ENCODE measurements at places on chromosomes 4 and X. TPM values are rescaled to one million over a fixed set of nuclear protein-coding genes. Genes with fewer than 3 reads are reported as not detected.

DNA sequence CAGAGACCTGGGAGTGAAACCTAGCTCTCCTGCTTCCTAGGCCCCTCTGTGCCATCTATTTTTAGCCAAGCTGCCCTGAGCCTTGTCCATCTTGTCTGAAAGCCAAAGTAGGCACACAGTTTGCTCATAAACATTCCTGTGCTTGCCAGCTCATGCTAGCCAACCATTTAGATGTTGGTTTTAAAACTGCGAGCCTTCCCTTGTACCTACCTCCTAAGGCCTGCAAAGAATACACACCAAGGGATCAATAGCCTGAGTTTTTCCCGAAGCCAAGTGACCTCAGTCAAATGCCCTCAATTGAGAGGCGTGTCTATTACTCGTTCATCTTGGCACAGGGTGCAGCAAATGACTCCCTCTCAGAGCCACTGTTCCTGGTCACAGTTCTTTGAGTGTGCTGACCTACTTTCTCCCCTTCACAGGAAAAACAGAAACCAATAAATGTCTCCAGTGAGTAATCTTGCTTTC, 48.5 kb downstream of the ZCCHC12 start:
- DNase-seq = no peak
- H3K36me3 ChIP-seq = no peaks in the 10 kb centered on the region
- peak overlapping the region; percentile 58 for H3K27ac ChIP-seq
- H3K27me3 ChIP-seq = no peaks in the 10 kb centered on the region

GRCh38 chr4:145822581-145822980, 116.0 kb downstream of the ZNF827 start:
- H3K27ac ChIP-seq = no peak overlapping the region
- DNase-seq = no peak
- H3K4me3 ChIP-seq = no peak overlapping the region

DNA sequence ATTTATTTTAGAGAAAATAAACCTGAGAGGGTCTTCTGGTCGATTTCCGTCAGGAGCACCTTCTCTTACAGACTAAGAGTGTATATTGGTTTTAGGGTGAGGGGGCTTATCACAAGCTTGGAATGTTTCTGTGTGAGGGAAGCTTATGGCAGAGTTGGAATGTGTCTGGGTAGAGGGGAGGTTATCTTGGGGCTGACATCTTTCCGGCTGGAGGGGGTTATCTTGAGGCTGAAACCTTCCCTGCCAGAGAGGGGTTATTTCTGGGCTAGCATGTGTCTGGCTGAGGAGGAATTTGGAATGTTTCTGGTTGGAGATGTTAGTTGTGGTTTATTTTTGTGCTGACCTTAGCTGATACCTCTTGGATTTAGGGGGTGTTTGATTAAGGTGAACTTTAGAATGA, 1312.1 kb downstream of the ADGRL3 start:
- no peak overlapping the region for H3K27ac ChIP-seq
- no peak overlapping the region for H3K4me3 ChIP-seq
- H3K36me3 ChIP-seq = no peaks in the 10 kb centered on the region
- H3K4me1 ChIP-seq = no peaks in the 10 kb centered on the region

GRCh38 chrX:136546371-136546781, 14.4 kb downstream of the VGLL1 start:
- no peaks in the 10 kb centered on the region for H3K36me3 ChIP-seq
- H3K4me1 ChIP-seq = no peaks in the 10 kb centered on the region
- H3K4me3 ChIP-seq = no peak overlapping the region
- no peak for DNase-seq
- H3K27me3 ChIP-seq = no peaks in the 10 kb centered on the region
- H3K27ac ChIP-seq = no peak overlapping the region

- H3K36me3 ChIP-seq = no peaks in the 10 kb centered on the region
- H3K27me3 ChIP-seq = peaks cover 8% of the 10 kb centered on the region
- no peak overlapping the region for H3K27ac ChIP-seq
- H3K4me1 ChIP-seq = peaks cover 4% of the 10 kb centered on the region
Measured at GRCh38 chrX:152904151-152905080, 6.5 kb downstream of the ZNF185 start.

DNA sequence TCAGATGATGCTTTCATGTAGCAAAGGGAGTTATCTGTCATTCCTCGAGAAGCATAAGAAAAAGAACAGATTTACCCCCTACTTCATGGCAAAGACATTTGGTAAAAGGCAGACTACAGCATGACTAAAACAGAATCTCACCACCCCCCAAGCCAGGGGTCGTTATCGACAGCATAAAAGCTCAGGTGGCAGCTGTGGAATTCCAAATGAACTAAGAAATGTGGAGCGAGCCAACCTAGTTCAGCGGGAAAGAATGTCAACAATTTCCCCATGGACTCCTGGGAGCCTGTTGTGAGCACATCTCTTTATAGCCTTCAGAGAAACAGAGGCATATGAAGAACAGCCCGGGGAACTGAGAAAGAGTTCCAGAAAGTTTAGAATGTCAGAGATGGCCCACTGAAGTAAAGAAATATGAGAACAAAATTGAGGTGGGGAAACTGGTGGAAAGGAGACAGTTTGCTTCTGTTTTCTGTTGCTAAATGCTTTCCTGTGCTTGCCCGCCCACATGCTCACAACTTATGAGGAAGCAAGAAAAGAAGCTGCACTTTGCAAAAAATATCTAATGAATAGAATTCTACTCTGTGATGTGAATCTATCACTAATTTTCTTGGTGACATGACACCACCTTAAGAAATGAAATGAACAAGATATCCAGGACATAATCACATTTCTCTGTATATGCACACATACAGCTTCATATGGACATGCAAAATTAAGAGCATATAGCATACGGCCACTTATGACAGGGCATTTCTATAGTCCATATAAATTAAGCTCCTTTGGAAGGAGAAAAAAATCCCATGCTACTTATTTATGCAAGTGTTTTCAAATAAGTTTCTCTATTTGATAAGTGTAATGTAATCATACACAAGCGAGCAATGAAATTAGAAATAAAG, 135.3 kb upstream of the MID1 start:
- no peaks in the 10 kb centered on the region for H3K27me3 ChIP-seq
- H3K4me1 ChIP-seq = peaks cover 21% of the 10 kb centered on the region
- H3K4me3 ChIP-seq = peak overlapping the region; percentile 10

- H3K36me3 ChIP-seq = no peaks in the 10 kb centered on the region
- no peak within 1 kb of the TSS for H3K27ac ChIP-seq
- H3K4me3 ChIP-seq = peak within 1 kb of the TSS; percentile 41
- peaks cover 43% of the 10 kb centered on the region for H3K27me3 ChIP-seq
Measured at GRCh38 chr4:143700416-143701352, at the start of gene FREM3. FREM3 (minus strand) TSS chr4:143700675; CDS start chr4:143700675, 0 bp downstream.

- no peaks in the 10 kb centered on the region for H3K36me3 ChIP-seq
- peaks cover 4% of the 10 kb centered on the region for H3K4me1 ChIP-seq
- H3K4me3 ChIP-seq = no peak overlapping the region
- H3K27me3 ChIP-seq = no peaks in the 10 kb centered on the region
- no peak overlapping the region for H3K27ac ChIP-seq
- no peak for DNase-seq
Measured at GRCh38 chr4:82097504-82097903, 276.3 kb downstream of the HNRNPD start.

- no peaks in the 10 kb centered on the region for H3K27me3 ChIP-seq
- peak overlapping the region; percentile 87 for H3K27ac ChIP-seq
- peaks cover 47% of the 10 kb centered on the region for H3K4me1 ChIP-seq
- no peaks in the 10 kb centered on the region for H3K36me3 ChIP-seq
- no peak for DNase-seq
Measured at GRCh38 chrX:153728095-153728494, 3.4 kb downstream of the ABCD1 start.

DNA sequence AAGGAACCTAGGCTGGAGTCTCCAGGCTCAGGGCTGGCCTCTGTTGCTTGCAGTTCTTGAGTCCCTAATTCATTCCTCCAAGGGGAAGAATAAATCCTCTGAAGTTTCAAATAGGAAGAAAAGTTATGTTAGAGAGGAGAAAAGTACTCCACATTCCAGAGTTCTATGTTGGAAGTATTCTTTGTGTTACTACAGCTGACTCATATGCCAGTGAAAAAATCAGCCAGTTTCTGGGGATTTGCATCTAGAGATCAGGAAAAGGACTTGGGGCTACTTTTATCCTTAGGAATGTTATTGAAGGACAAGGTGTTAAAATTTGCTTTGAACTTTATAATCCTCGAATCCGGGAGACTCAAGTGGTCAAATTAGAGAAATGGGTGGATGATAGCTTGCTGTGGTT, 11.7 kb upstream of the NUDT9 start:
- no peaks in the 10 kb centered on the region for H3K4me1 ChIP-seq
- no peaks in the 10 kb centered on the region for H3K27me3 ChIP-seq
- no peak overlapping the region for H3K27ac ChIP-seq
- no peak for DNase-seq
- no peaks in the 10 kb centered on the region for H3K36me3 ChIP-seq
- no peak overlapping the region for H3K4me3 ChIP-seq

DNA sequence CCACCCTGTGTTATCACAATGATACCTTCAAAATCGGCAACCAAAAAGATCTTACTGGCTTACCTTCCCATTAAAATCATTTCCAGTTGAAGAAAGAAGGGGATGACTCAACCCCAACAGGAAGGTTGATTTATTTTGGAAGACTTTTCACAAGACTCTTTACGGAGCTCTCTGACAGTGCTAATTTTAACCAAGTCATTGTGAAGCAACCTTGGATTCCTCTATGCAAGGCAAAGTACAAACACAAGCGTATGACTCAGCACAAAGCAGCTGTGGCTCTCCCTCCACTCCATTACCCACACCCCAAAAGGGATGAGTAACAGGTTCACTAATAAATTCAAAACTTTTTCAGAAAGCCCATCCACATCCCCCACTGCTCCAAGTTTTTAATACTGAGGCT, 213.8 kb upstream of the FGF13 start:
- H3K27me3 ChIP-seq = no peaks in the 10 kb centered on the region
- DNase-seq = no peak
- no peaks in the 10 kb centered on the region for H3K36me3 ChIP-seq

GRCh38 chr4:55658657-55659056, 22.6 kb upstream of the NMU start:
- DNase-seq = no peak
- H3K4me1 ChIP-seq = no peaks in the 10 kb centered on the region
- no peaks in the 10 kb centered on the region for H3K27me3 ChIP-seq
- H3K4me3 ChIP-seq = no peak overlapping the region

DNA sequence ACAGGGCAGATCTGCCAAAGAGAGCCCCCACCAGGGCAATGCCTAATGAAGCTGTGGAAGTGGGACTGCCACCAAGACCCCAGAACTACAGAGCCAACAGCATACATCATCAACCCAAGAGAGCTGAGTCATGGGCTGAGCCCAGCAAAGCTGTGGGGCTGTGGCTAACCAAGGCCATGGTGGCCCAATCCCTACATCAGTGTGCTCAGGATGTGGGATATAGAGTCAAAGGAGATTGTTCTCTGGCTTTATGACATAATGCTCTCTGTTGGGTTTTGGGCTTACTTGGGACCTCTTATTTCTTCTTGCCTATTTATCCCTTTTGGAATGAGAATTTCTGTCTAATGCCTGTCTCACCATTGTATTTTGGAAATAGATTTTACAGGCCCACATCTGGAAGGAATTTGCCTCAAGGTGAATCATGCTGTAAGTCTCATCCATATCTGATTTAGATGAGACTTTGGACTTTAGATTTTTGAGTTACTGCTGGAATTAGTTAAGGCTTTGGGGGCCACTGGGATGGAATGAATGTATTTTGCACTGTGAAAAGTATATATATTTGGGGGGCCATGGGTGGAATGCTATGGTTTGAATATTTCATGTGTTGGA, 5.4 kb upstream of the PRDM5 start:
- no peak overlapping the region for H3K27ac ChIP-seq
- H3K4me3 ChIP-seq = no peak overlapping the region
- H3K36me3 ChIP-seq = no peaks in the 10 kb centered on the region
- DNase-seq = no peak
- no peaks in the 10 kb centered on the region for H3K4me1 ChIP-seq

DNA sequence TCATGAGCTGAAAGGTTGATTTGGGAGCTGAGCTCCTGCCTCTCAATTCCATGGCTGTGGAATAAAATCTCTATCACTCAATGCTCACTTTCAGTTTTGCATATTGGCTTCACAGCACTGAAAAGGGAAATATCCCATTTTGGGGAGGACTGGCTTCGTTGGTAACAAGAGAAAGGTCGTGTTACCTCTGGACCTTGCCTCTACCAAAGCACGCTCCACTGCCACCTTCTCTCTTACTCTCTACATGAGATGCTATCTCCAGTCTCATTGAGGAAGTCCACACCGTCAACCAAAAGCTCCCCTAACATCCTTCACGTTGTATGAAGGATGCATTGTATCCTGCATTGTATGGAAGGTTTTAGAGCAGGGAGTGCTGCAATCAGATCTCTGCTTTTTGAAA, 195.0 kb upstream of the LDB2 start:
- peaks cover 6% of the 10 kb centered on the region for H3K27me3 ChIP-seq
- no peak overlapping the region for H3K4me3 ChIP-seq
- H3K27ac ChIP-seq = no peak overlapping the region
- H3K4me1 ChIP-seq = peaks cover 8% of the 10 kb centered on the region
- no peaks in the 10 kb centered on the region for H3K36me3 ChIP-seq

GRCh38 chrX:2595258-2595657, 94.5 kb upstream of the DHRSX start:
- H3K4me1 ChIP-seq = no peaks in the 10 kb centered on the region
- no peak for DNase-seq

DNA sequence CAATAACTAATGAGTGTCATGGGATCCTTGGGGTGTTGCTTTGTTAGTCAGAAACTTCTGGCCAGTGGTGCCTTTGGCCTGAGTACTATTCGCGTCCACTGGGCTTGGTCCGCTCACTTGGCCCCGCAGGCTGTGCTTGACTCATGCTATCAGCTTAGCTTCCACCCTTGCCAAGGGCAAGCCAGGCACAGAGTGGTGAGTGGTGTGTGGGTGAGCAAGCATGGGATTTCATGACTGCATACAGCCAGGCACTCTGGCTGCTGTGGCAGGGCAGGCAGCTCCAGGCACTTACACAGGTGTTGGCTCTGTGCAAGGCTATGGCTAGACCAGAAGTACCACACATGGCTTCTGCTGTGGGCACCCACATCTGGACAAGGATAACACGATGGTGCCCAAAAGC, 1026.3 kb downstream of the PCDH19 start:
- no peak overlapping the region for H3K4me3 ChIP-seq
- H3K27ac ChIP-seq = no peak overlapping the region
- H3K36me3 ChIP-seq = no peaks in the 10 kb centered on the region
- no peak for DNase-seq

DNA sequence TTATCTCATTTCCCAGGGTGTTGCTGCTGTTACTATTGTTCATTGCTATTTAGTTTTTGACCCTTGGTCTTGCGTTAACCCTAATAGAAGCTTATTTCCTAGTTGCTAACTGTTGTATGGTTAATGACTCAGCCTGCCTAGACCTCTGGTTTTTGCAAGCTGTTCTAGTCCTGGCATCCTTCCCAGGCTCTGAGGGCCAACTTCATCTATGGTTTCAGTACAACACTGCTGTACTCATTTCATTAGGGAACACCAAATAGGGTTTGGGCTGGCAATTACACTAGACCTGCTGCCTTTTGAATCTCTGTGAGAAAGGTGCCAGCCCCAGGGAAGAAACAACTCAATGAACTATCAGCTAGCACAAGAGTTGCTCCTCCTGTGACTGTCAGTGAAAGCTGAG, 59.6 kb downstream of the DCX start:
- no peaks in the 10 kb centered on the region for H3K36me3 ChIP-seq
- no peak overlapping the region for H3K27ac ChIP-seq
- no peaks in the 10 kb centered on the region for H3K4me1 ChIP-seq
- H3K27me3 ChIP-seq = no peaks in the 10 kb centered on the region
- H3K4me3 ChIP-seq = no peak overlapping the region

The PRSS12 gene
- total RNA-seq = under 0.01 TPM

The PLAC8 gene
- total RNA-seq = 0.78 TPM

The LAGE3 gene
- 14.2 TPM for total RNA-seq

The CDK16 gene
- 54.8 TPM for total RNA-seq

The ALB gene
- total RNA-seq = not detected

The MUC7 gene
- total RNA-seq = not detected

The AFF2 gene
- total RNA-seq = 3.8 TPM

The SPANXC gene
- not detected for total RNA-seq

The DDX60 gene
- total RNA-seq = 6.0 TPM

The AP1S2 gene
- 140 TPM for total RNA-seq

The ARR3 gene
- not detected for total RNA-seq

Data from esophagus muscularis mucosa (tissue), 4 donors.